ENCODE measurements at places on chromosomes 1 and 21. TPM values are rescaled to one million over a fixed set of nuclear protein-coding genes. Genes with fewer than 3 reads are reported as not detected.

Gene TNFSF4
- total RNA-seq = 0.13 TPM

Gene TCHHL1
- total RNA-seq = not detected

Gene C2CD4D
- 1.2 TPM for total RNA-seq

Gene EPHX1
- total RNA-seq = 76.4 TPM

Gene GBP6
- not detected for total RNA-seq

Gene VHLL
- total RNA-seq = 0.28 TPM

Gene TFF2
- total RNA-seq = 1.1 TPM

Gene TMEM240
- total RNA-seq = 4.1 TPM

Gene CRB1
- total RNA-seq = not detected

Gene IRF6
- 0.64 TPM for total RNA-seq

Gene BCL10
- 69.9 TPM for total RNA-seq

Gene VAV3
- total RNA-seq = 0.23 TPM

Gene FAM78B
- 0.41 TPM for total RNA-seq

Gene RGS4
- total RNA-seq = 0.26 TPM

Gene SMPDL3B
- 1.5 TPM for total RNA-seq

Gene CD244
- total RNA-seq = not detected

Gene NT5C1A
- total RNA-seq = not detected

Gene GPR37L1
- 0.44 TPM for total RNA-seq

Gene FCAMR
- total RNA-seq = not detected

Gene KRTAP22-2
- not detected for total RNA-seq

Gene CD160
- not detected for total RNA-seq

Gene HSPB7
- 0.10 TPM for total RNA-seq

Gene MYOC
- total RNA-seq = not detected

Gene RPS27
- 1,095 TPM for total RNA-seq

Gene CD48
- 0.67 TPM for total RNA-seq

Gene FBLIM1
- 4.3 TPM for total RNA-seq

Gene ANKRD65
- total RNA-seq = 1.9 TPM
